Stimulated activated CD4-positive, alpha-beta T cell treated with anti-CD3 and anti-CD28 coated beads, Interleukin-12 subunit alpha, Interleukin-12 subunit beta, amount 100 ng/mL, for 48 hours (primary cell): ENCODE measurements at places on chromosomes 4 and X.

- DNase-seq, result no peak
These were observed 608.6 kb upstream of the NR3C2 start for GRCh38 chr4:149050840-149051239.

- DNase-seq, result no peak
These were observed 161.1 kb downstream of the FRAS1 start for GRCh38 chr4:78218260-78218659.

DNA sequence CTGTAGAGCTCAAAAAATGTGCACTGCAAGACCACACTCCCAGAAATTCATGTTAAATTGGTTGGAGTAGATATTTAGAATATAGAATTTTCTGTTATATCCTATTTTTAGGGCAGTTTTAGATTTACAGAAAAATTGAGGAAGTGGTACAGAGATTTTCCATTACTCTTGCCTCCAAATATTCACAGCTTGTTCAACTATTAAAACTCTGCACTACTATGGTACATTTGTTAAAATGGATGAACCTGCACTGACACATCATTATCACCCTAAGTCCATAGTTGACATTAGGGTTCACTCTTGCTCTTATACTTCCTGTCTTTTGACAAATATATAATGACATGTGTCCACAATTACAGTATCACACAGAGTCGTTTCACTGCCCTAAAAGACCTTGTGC, 1724.5 kb downstream of the C4orf33 start:
- DNase-seq, result no peak

GRCh38 chr4:76250962-76251361, 559 bp upstream of the FAM47E start:
- no peak for DNase-seq

DNA sequence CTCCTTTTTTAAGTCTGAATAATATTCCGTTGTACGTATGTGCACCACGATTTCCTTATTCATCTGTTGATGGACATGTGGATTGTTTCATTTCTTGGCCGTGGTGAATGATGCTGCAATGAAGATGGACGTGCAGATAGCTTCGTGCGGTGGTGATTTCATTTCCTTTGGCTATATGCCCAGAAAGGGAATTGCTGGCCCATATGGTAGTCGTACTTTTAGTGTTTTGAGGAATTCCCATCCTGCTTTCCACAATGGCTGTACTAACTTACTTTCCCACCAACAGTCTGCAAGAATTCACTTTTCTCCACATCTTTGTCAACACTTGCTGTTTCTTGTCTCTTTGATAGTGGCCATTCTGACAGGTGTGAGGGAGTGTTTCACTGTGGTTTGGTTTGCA, 12.8 kb downstream of the ZFP42 start:
- no peak for DNase-seq

DNA sequence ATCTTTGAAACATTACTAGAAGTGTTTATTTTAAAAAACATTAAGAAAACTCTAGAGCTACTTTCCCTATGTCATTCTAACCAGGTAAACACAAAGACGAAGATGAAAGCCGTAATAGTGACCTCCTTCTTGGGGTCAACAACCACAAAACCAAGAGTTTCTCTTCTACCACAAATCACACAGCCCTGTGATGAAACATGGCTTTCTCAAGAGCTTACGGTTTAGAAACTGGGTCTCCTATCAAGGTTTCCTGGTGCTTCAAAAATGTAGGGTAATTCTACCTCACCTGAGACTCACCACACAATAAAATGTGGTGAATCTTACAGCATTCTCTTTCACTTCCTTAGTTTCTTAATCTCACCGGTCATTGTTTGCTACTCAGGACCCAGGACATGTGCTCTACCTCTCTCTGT, 50.9 kb downstream of the CORIN start:
- DNase-seq, result no peak

DNA sequence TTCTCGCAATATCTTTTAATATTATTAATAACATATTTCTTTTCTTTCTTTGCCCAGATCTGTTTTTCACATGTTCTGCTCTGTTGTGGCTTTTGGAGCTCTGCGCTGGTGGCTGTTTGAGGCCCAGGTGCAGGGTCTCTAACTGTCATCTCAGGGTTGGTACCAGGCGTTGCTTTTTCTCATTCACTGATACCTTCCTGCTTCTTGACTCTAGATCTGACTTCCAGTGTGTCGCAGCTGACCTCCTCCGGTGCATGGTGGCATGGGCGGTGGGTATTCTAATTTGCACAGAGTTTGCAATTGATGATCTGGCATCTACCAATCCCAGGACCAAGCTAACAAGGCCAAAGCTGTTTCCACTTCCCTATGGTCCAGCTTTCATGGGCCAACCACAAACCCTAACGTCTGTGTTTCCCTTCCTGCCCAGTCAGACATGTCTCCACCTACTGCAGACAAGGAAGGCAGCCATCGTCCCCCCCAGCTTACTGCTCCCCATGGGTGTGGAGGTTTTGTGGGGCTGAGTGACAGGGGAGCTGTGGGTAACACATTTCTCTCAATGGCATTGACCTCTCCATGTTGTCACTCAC, 25.2 kb downstream of the LETM1 start:
- DNase-seq, result no peak

DNA sequence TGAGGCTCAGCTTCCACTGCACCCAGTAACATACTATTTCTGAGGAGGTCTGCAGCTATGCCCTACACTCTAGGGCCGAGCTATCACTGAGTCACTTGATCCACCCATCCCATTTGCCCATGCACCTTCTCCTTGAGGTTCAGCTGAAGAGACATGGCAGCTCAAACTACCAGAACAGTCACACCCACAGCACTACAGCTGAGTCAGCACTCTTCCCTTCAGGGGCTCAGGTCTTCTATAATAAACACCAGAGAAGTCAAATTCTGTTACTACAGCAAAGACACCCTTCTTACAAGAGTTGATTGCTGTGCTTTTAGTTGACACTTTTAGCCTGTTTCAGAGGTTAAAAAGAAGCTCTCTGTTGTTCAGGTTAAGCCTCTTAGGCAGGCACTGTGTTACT, 1696.4 kb upstream of the ADGRL3 start:
- no peak for DNase-seq

DNA sequence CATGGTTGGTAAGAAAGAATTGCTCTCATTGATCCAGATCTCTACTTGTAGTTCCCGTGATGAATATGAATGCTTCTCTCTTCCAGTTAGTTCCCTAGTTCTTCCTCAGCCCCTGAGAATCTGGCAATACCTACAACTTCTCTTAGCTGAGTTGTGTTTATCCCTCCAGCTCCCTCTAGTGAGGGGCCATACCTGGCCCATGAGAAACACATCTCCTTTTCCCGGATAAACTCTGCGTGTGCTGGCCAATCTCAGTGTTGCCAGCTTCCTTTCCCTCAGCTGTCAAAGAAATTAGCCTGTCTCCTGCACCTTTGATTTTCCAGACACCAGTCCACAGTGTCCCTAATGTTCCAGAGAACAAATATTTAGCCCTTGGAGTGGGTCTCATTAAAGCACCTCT, 5.7 kb downstream of the CBLL2 start:
- no peak for DNase-seq

DNA sequence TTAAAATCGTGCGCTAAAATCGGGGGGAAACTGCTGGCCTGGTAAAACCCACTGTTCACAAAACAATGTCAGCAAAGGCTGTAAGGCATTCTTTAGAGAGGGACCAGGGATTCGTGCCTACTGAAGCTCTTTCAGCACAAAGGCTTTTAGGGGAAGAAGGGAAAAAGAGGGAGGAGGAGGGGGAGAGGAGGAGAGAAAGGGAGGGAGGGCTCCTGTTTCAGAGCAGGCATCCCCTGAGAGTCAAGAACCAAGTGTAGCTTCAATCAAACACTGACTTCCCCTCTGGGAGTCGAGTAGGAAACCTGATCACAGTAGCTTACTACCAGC, 9.5 kb downstream of the BCOR start:
- no peak for DNase-seq

DNA sequence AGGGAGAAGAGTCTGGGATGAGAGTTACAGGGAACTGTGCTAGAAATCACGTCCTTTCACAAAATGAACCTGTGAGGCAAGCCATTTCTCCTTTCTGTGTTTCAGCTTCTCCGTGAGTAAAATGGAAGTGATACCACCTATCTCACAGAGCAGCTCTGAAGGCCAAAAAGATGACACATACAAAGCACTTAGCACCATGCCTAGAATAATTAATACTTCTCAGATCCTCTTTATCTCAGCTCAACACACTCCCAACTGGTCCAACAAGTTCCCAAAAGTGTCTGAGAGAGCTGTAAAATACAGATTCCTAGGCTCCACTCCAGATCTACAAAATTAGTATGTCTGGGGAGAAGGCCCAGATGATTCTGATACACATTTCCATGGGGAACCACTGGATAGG, 38.3 kb downstream of the LHFPL1 start:
- no peak for DNase-seq

GRCh38 chr4:102552781-102553180, 51.6 kb downstream of the NFKB1 start:
- DNase-seq, result no peak

- no peak for DNase-seq
These were observed 156.9 kb downstream of the SLIT2 start for GRCh38 chr4:20408611-20409010.
